GM20000 (cell line): ENCODE measurements at places on chromosomes 12 and 14.
A peak's percentile ranks its signal among the peaks of the same experiment; 100 is the strongest.

DNA sequence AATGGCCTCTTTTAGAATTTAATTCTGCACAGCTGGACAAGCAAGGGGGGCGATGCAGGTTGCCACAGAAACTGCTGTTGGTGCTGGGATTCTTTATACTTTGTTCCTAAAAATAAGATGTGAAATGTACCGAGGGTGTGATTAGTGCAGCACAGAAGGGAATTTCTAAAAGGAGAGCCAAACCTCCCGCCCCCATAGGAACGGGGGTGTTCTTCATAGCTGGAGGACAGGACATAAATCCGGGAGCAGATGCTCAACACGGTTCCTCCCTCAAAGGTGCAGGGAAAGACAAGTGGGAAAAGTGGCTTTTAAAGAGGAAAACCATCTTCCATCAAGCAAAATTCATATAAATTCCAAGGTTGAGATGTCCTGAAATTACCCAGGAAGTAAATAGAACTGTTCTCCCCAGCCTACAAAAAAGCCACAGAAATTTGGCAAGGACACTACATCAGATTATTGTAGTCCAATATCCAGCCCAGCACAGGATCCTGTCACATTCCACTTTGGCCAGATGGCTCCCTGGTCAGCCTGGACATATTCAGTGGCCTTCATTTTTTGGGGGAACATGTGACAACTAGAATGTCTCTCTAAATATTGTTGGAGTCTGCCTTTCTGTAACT is 51.4 kb upstream of the TMX1 start:
- DNase-seq = no peak

- DNase-seq = no peak
Observed at GRCh38 chr12:132314516-132315233, 14.7 kb downstream of the GALNT9 start.

GRCh38 chr14:32744811-32745445 is 193.8 kb upstream of the NPAS3 start:
- DNase-seq = no peak

GRCh38 chr12:24952389-24952788 is 3.5 kb upstream of the BCAT1 start:
- DNase-seq = no peak

GRCh38 chr14:105273062-105273461 is 24.7 kb downstream of the BTBD6 start:
- no peak for DNase-seq

GRCh38 chr14:20516921-20517320 is 11.6 kb downstream of the RNASE10 start:
- DNase-seq = no peak

DNA sequence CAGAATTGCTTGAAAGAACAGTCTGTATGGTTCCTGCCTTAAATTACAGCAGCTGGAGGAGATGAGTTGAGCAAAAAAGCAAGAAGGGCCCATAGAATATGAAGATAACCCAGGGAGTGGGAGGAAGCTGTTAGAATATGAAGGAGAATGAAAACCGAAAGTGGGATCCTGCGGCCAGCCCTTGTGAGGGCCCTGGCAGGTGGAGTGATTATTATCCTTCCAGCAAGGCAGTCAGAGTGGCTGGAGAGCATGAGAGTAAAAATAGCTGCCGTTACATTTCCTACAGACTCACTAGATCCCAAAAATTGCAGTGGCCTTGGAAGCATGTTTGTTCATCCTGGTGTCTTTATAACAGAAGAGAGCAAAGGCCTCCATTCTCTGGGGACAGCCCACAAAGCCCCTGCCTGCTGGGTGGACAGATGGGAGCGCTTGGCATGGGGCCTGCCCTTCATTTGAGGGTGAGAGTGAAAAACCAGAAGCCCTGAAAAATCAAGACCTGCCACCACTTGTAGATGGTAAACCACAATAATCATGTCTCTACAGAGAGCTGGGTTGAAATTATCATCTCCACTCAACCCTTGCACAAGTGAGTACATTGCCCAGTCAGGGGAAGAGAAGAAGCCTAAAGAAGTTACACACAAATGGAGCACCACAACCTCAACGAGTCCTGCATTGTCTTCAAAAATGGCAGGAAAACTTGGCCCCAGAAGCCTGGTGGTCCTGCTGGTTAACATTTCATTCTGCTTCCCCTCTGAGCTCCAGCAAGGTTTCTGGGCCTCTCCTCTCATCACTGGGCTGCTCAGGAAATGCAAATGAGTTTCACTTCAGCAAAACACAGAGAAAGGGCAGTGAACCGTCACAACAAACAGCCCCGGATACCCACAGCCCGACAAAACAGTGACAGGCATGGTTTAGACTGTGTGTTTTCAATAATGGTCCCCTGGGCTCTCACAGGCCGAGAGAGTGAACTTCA is 20.5 kb downstream of the ZDHHC22 start:
- peak; percentile 84 for DNase-seq

DNA sequence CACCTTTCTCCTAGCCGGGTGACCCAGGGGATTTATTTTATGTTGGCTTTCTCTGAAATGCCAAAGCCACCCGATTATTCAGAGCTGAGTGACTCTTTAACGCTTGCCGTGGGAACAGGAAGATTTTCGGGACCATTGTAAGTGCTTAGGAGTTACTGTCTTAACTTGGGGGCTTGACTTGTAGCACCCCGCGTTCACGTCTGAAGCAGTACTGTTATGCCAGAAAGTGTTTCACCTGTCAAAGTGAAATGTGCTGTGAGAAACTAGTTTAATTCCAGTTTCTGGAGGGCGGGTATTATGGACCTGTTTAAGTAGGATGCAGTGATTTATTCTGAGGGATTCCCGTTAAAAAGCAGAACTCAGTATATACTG is 218 bp downstream of the LYSET start:
- no peak for DNase-seq

DNA sequence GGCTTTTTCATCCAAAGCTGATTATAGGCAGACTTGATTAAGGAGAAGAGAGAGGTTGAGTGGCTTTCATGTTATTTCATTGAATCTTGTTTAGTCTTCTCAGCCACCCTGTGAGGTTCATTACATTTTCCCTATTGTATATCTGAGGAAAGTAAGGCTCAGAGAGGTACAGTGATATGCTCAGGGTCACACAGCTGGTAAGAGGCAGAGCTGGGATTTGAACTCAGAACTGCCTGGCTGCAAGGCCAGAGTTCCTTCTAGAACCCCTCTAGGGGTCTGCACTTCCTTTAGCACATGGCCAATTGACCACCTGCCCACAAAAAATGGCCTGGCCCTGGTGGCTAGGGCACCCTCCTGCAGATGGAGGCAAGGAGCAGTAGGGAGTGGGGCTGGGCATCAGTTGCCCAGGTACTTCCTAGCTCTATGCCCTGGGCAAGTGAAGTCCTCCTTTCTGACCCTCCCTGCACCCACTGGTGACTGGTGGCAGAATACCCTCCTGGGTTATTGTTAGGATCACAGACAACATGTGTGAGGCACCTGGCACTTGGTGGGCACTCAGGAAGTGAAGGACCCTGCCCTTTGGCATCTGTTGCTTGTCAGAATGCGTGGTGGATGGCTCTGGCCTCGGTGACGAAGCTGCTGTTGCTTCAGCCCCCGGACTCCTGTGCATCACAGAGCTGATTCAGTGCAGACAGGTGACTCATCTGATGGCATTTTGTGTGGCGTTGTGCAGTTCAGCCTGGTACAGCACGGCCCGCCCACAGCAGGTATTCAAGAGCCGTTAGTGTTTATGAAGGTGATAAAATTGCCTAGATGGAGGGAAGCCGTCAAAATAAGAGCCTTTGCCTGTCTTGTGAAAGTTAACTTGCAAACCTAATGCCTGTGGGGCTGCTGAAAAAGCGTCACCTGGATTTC is 115.8 kb downstream of the SLC25A47 start:
- DNase-seq = no peak

DNA sequence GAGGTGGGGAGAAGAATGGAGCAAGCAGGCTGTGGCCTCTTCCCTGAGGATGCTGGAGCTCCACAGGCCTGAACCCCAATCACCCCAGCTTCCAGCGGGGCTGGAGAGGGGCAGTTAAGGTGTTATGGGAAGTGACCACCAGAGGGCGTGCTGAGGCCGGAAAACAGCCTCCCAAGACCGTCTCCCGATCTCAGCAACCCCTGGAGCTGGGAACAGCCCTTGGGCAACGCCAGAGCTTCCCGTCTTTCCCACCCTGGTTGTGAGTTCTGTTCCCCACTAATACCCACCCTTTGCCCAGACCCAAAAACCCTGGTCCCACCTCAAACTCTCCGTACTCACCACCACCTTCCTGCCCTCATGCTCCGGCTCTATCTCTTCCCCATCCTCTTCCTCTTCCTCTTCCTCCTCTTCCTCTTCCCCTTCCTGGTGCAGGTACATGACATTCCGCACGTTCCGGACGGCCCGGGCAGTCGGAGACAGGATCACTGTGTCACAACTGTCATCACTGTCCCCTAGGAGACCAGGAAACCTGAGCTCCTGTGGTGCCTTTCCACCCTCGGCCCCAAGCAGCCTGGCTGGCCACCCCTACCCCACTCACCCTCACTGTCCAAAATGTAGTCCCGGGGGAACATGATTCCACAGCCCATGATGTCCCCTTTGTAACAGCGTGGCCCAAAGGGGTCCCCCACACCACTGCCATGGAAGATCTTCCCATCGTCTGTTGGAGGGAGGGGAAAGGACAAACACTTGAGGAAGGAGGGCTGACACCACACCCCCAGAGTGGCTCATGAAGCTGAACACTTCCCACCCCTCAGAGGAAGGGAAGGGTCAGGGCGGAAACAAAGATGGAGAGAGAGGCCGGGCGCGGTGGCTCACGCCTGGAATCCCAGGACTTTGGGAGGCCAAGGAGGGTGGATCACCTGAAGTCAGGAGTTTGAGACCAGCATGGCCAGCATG is 12.9 kb downstream of the SPRYD3 start:
- DNase-seq = peak; percentile 84

GRCh38 chr12:58026897-58027891 is 85.8 kb downstream of the ATP23 start:
- no peak for DNase-seq

GRCh38 chr14:26917086-26917485 is 319.3 kb upstream of the NOVA1 start:
- no peak for DNase-seq

- no peak for DNase-seq
Observed at GRCh38 chr12:106981788-106982187, 5.2 kb downstream of the MTERF2 start.

- DNase-seq = no peak
Observed at GRCh38 chr12:131378176-131378842, 332.6 kb upstream of the SFSWAP start.

- peak; percentile 32 for DNase-seq
Observed at GRCh38 chr12:112116232-112117060, 7.9 kb upstream of the NAA25 start.

- DNase-seq = no peak
Observed at GRCh38 chr12:113194971-113195391, 9.5 kb downstream of the RITA1 start.
